Activated CD4-positive, alpha-beta T cell treated with anti-CD3 and anti-CD28 coated beads, Interleukin-2, amount 50 U/mL, for 1 hour (primary cell): ENCODE measurements at places on chromosomes 12 and 14.

GRCh38 chr14:103872481-103873113 is 25.2 kb upstream of the PPP1R13B start:
- DNase-seq = no peak

DNA sequence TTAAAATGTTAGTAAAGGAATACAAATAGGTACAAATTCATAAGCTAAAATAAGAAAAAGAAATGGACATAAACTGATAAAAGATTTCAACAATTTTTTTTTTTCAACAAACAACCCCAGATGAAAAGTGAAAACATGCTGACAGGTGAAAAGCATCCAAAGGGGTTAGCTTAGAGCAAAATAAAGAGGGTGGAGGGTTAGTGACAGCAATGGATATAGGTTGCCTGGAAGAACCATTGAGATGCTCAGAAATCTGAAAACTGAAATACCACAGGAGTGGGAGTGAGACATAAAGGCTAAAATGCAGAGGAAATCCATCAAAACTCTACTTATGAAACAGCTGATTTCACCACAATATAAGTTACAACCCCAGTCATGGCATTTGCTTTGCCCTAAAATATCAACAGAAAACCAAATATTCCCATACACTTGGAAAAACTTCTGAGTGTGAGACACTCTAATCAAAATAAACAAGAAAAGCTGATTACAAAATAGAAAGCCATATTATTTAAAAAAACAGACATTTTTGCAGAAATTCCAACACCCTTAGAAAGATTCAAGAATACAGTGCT is 136.3 kb upstream of the PLEKHG7 start:
- no peak for DNase-seq

GRCh38 chr14:91997492-91997891 is 42.4 kb downstream of the TRIP11 start:
- DNase-seq = no peak

DNA sequence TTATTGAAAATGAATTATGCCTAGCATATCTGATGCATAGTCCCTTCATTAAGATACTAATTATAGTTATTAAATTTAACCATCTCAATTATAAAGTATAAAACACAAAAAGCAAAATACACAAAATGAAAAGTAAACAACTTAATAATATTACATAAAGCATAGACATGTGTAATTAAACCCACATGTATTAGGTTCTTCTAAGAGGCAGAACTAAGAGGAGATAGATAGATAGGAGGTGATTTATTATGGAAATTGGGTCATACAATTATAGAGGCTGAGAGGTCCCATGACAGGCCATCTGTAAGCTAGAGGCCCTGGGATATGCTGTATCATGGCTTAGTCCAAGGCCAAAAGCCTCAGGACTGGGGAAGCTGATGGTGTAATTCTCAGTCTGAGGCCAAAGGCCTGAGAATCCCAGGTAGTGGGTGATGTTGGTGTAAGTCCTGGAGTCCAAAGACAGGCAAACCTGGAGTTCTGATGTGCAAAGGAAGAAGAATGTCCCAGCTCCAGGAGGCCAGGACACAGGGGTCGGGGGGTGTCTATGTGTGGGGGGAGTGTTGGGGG is 953.3 kb downstream of the TRHDE start:
- no peak for DNase-seq

DNA sequence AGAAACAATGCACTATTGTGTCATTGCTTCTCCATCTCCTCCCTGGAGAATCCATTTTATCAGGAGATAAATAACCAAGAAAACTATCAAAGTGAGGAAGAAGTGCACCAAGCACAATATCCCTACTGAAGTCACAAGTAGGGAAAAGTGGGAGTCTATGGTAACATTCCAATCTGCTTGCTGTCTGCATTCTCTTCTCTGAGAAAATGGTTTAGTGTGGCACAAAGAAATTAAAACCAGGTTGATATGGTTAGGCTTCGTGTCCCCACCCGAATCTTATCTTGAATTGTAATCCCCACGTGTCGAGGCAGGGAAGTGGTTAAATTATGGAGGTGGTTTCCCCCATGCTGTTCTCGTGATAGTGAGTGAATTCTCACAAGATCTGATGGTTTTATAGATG is 209.7 kb downstream of the PRKD1 start:
- DNase-seq = no peak

DNA sequence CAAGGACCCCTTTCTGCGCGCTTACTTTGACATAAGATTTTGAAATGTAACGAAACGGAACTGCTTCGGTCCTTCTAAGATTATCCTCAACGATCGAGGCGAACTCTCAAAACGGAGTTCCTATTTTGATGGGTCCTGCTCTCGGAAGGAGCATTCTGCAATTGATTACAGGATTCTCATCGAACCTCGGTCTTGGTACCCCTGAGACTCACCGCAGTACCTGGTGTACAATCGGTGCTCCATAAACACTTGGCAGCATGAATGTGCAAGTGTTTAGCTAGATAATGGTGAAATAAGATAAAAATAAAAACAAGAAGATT is 530 bp upstream of the NEMF start:
- DNase-seq = no peak

DNA sequence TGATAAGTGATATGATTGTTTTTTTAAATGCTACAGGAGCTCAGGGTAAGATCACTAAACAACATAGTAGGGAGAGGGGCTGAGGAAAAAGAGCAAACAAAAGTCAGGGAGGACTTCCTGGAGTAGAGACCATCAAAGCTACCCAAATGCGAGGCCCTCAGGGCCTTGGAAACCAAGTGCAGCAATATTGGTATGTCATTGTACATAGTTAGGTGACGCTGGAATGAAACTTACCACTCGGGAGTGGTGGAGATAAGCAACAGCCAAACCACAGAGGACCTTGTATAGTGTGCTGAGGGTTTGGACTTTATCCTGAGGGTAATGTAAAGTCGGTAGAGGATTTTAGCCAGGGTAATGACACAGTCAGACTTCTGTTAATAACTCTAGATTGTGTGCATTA is 13.8 kb downstream of the KITLG start:
- DNase-seq = no peak

DNA sequence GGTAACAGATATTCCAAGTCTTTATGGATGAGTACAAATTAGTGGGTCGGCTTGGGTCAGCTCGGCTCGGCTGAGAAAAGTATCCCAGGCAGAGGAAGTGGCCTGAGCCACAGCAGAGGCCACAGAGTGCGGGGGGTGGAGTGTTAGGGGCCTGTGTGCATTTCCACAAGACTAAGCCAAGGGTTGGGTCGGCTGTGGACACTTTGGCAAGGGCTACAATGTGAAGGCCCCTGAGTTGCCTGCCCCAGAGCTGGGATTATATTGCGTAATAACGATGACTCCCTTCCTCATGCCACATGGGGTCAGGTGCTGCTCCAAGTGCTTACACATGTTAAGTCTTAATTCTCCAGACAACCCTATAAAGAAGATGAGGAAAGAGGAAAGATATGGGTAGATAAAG is 11.4 kb downstream of the EVL start:
- no peak for DNase-seq

GRCh38 chr14:53848854-53849253 is 107.8 kb downstream of the BMP4 start:
- DNase-seq = no peak

GRCh38 chr12:107145397-107145796 is 52.0 kb upstream of the CRY1 start:
- DNase-seq = no peak

DNA sequence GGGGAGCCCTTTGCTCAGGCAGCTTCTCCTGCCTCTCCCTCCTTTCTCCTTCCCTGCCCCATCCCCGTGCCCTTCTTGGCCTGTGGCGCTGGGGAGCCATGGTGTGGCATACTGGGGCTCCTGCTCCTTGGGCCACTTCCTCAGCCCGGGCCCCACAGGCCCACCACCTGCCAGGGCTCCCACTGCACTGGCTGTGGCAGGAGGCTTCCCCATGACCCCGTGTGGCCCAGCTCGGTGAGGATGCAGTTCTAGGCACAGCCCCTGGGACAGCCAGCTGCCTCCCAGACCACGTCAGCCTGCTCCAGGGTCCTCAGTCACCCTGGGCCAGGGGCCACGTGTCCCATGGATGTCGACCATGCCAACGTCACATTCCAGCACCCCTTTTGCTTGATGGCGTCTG is 13.0 kb upstream of the AMN start:
- no peak for DNase-seq

DNA sequence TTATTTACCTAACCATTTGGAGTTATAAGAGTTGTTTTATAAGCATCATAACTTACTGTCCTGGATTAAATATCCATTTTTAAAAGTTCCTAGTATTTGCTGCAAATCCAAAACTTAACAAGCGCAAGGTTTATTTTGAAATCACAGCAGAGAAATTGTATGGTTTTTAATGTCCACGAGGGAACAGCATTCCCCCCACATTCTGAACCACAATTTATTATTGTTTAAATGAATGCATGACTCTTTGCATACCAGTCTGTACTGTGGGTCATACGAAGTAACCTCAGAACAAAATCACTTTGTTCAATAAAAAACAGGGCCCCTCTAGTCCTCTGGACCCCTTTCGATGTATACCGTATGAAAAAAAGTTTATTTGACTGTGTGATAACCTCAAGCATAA is 75.9 kb downstream of the DACT1 start:
- no peak for DNase-seq

GRCh38 chr12:117188961-117189724 is 1.1 kb downstream of the FBXO21 start:
- no peak for DNase-seq

GRCh38 chr12:54689984-54690383 is 41.8 kb upstream of the DCD start:
- no peak for DNase-seq

- DNase-seq = no peak
Observed at GRCh38 chr14:92920001-92920400, 2.9 kb upstream of the CHGA start.

GRCh38 chr12:57239587-57240065 is 10.1 kb downstream of the SHMT2 start:
- no peak for DNase-seq

GRCh38 chr12:103421402-103421801 is 74.4 kb downstream of the C12orf42 start:
- no peak for DNase-seq

DNA sequence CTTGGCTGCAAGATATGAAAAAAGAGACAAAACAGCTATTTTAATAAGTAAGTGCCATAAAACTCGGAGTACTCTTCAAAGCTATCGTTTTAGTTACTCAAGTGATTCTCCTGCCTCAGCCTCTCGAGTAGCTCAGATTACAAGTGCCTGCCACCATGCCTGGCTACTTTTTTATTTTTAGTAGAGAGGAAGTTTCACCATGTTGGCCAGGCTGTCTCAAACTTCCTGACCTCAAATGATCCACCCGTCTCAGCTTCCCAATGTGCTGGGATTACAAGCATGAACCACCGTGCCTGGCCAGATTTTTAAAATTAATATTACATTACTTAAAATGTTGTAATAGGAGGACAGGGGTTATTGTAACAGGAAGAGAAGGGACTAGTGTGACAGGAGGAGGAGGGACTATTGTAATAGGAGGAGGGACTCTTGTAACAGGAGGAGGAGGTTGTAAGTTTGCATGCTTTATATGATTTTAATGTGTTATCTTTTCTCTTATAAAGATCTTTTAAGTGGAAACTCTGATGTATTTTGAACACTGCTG is 61.3 kb downstream of the KITLG start:
- no peak for DNase-seq

DNA sequence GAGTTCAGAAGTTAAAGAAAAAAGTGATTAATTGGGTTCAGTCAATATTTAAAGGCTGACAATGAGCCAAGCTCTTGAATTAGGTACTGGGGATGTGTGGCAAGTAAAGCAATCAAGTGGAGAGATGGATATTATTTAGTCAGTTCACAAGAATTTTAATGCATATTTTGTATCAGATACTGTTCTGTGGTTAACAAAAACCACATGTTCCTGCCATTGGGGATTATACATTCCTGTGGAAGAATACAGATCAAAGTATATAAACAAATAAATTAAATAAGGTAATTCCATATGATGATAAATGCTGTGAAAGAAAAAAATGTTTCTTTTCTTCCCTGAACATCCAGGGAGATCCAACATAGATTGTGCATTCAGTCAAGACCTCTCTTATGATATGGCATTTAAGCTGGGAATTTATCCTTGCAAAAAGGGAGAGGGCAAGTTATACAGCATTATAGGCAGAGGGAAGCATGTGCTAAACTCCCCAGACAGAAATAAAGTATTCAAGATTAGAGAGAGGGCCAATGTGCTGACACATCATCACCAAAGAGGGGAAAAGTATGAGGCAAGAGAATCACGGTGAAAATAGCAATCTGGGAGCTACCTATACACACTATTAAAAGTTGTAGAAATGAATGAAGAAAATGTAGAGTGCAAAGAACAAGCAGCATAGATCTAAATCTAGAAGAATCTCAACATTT is 17.6 kb upstream of the A2M start:
- DNase-seq = no peak

DNA sequence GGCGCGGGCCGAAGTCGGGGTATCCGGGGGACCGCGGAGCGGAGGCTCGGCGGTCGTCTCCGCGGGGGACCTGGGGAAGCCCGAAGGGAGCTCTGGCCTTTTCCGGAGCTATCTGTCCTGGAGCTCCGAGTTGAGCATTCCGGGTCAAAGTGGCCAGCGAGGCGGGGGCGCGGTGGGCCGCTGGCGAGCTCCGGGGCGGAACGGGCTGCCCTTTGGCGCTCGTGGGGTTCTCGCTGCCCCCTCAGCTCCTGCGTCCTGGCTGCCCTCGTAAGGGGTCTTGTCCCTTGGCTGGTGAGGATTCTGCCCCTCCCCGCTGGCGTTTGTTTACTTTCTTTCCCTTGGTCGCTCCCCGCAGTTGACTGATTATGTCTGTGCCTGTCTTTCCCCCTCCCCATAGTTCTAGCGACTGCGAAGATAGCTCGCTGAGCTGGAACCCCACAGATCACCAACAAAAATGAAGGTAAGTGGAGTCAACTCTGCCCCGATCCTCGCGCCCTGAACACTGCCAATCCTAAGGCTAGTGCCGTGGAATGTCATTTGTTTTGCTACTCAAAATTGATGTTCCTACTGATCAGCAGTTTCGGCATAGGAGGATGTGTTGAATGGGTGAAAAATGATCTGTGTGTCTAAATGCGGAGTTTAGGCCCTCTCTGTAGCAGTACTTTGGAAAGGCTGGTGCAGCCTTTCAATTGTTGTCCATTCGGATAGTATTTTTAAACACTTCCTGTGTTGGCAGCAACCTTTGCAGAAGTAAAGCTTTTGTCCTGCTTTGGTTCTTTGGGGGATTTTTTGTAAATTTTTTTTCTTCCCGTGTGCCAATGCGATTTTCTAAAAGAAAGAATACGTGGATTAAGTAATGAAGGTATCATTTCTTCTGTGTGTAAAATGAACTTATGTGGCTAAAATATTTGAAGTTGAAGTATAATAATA is 1.3 kb downstream of the ARID4A start:
- DNase-seq = no peak

DNA sequence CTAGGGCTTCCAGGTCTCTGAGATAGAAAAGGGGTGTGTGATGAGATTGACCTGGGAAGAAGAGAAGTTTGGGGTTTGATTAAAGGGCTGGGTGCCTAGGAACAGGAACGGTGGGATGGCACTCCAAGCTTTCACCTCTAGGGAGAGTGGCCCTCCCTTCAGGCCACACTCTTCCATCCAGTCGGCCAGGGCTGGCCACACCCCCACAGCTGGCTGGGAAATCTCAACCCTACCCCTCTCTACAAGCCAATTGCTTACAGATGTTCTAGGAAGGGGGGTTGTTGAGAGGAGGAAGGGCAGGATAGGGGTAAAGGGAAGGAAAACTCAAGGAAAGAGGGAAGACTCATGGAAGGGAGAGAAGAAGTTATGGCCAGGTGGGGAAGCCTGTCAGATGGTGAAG is 6.6 kb upstream of the ITGA5 start:
- DNase-seq = no peak
